Right ventricle myocardium inferior (tissue), 1 donor: ENCODE measurements at places on chromosomes 6 and 20. TPM values are rescaled to one million over a fixed set of nuclear protein-coding genes. Genes with fewer than 3 reads are reported as not detected.

- no peak for DNase-seq
Measured at GRCh38 chr20:31642837-31643236, 5.1 kb downstream of the COX4I2 start.

GRCh38 chr6:127972815-127973214 lies 72.0 kb upstream of the THEMIS start:
- DNase-seq = no peak

DNA sequence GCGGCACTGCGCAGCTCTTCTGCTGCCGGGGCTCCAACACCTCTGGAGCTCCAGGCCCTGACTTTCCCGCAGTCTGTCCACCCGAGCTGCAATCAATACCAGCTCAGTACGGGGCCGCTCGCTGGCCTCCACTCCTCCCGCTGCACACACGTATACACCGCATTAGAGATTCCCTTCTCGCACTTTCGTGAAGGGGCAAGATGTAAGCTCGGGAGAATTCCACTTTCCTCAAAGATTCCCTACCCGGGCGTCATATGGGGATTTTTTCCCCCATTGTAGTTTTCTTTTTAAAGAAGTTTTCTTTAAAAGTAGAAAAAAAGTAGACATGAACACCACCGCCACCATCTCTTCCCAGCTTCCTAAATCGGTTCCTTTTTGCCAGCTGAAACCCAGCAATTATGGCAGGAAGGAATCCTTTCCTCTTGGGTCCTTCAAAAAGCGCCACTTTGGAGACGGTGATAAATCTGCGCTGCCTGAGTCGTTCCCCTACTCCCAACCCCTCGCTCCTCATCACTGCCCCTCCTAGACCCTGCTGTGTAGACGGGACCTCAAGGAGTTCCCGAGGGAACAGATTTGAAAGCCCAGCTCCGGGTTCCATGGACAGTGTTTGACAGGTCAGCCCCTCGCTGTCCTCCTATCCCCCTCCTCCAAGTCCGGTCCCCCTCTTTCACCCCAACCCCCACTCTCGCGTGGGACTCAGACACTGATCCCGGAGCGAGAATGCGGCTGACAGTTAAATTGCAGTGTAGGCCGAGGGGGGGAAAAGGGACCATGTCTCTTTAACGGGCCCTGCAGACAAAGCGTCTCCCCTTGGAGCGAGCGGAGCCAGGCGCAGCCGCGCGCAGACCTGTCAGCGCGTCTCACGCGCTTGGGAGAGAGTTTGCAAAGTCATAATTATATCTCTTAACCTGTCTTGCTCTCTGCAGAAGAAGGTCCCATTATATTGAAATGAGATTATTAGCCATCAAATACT lies 39.5 kb downstream of the NCR2 start:
- DNase-seq = no peak

DNA sequence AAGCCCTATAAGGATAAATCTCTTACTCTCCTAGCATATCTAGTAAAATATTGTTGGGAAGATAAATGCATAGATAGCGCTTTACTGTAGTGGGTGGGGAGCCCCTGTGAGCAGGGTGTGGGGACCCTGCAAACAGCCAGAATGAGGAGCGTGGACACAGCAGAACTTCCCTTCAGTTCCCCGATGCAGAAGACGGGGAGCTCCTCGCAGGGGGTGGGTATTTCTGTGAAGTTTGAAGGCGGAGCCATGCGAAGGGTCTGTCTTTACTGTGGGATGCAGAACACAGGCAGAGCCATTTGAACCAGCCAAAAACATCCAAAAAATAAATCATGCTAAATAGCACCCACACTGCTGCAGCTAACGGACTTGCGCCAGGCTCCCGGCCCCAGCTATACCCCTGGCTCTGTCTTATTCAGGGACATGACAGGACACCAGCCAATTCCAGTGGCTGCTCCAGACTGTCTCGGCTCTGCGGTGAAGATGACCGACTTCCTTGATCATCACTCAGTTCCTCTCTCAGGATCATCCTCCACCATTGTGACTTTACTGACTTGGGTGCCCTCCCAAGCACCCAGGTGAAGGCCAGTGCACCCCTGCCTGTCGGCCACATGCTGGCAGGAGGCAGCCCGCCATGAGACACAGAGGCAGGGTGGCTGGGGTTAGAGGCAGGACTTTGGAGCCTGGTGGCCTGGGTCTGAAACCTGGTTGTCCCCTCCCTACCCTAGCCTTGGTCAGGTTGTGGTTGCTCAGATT lies 134.5 kb downstream of the SMOC2 start:
- DNase-seq = no peak

GRCh38 chr20:23477223-23477622 lies 13.7 kb upstream of the CST8 start:
- DNase-seq = no peak

DNA sequence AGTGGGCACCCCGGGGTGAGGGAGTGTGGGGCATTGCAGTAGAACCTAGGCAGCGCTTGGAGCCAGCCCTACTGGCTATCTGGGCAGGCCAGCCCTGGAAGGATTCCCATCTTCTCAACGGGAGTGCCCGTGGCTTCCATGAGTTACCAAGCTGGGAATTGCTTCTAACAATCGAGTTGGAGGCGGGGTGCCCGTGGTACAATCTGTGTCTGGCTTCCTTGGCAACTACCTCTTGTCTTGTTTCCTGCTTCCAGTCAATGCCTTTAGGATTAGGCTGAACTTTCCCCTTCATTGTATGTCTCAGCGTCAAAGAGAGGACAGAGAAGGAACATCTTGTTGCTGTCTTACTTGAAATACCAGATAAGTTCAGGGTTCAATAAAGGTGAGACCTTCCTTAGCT lies 33.3 kb downstream of the PPP1R14C start:
- peak; percentile 81 for DNase-seq

DNA sequence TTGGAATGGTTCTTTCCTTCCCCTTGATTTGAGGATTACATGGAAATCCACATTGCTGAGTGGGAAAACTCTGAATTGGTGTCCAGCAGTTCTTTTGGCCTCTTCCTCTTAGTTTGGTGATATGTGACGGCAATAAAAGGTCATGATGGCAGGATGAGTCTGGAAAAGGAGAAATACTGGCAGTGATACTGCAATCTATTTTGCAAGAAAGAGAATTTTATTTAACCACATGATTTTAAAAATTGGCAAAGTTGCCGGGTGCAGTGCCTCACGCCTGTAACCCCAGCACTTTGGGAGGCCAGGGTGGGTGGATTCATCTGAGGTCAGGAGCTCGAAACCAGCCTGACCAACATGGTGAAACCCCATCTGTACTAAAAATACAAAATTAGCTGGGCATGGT lies 73.1 kb downstream of the ADTRP start:
- no peak for DNase-seq

The DNMT3B gene
- 0.32 TPM for total RNA-seq

- no peak for DNase-seq
Measured at GRCh38 chr20:50797142-50797541, 2.3 kb downstream of the BCAS4 start.

DNA sequence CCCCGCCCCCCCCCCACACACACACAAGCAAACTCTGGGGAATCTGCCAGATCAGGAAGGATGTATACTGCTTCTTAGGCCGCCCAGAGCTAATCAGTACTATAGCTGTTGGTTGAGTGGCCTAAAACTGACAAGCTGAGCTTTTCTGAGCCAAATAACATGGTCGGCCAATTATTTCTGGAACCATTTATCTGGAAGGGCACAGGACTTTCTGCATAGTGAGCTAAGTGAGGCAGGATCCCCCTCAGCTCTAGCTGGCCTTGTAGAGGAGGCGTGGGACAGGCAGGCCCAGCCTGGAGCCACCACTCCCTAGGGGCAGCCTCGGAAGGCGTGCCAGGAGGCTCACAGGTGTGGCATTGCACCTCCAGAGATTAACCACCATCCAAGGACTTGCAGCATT lies 200.1 kb downstream of the TMEM242 start:
- DNase-seq = no peak

The DNPH1 gene
- 29.9 TPM for total RNA-seq

GRCh38 chr6:87700397-87701343 lies 1.4 kb downstream of the AKIRIN2 start:
- DNase-seq = no peak

GRCh38 chr20:12936524-12936923 lies 72.2 kb upstream of the SPTLC3 start:
- DNase-seq = no peak

The SLC22A7 gene
- not detected for total RNA-seq

The EGFL8 gene
- total RNA-seq = 7.8 TPM

DNA sequence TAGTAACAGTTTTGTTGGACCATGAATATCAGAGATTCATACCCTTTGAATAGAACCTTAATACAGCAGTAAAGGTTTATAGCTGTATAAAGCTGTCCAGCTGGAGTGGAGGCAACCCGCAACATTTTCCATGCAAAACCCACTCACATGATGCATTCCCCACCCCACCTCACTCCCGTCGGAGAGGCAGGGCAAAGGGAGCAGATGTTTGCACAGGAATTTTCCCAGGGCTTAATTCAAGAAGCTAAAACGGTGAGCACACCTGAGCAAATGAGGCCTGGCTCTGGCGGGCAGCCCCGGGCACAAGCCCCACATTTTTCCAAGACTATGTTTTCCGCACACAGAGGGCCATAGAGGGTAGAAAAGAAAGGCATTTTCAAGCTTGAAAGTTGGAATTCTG lies 191.7 kb downstream of the FOXC1 start:
- no peak for DNase-seq

The SLC35F1 gene
- 5.8 TPM for total RNA-seq

The GJA10 gene
- total RNA-seq = not detected

- DNase-seq = no peak
Measured at GRCh38 chr6:158322400-158322723, 10.1 kb downstream of the TULP4 start.

The TOMM6 gene
- total RNA-seq = 226 TPM

DNA sequence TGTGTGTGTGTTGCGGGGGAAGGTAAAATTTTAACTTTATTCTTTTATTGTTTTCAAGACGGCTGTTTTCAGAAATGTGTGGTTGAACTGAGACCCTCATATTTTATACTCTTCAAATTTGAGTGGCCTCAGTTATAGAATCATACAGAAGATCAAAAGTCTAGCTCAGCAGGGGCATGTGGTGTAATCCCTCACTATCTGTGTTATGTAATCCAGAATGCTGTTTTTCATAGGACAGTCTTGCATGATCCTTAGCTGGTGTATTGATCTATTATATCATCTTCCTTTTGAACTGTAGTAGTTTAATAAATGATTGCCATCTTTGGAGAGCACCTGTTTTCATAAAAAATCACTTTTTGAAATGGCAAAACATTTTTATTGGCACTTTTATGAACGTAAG lies 1.4 kb downstream of the PLCB4 start:
- DNase-seq = no peak

- no peak for DNase-seq
Measured at GRCh38 chr6:79762370-79762769, 131.2 kb downstream of the SH3BGRL2 start.

- DNase-seq = no peak
Measured at GRCh38 chr6:47246551-47246950, 63.2 kb downstream of the TNFRSF21 start.

- no peak for DNase-seq
Measured at GRCh38 chr6:12608874-12609273, 107.7 kb upstream of the PHACTR1 start.

DNA sequence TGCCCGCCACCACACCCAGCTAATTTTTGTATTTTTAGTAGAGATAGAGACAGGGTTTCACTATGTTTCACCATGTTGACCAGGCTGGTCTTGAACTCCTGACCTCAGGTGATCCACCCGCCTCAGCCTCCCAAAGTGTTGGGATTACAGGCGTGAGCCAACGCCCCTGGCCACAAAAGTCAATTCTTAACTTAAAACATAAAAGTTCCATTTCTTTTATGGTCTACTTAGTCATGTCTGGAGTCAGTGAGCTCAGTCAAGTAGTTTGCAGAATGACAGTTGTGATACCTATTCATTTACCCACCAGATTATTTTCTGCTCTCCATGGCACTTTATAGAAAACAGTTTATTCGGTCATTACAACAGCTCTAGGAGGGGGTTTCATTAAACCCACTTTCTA lies 103.1 kb upstream of the ESR1 start:
- DNase-seq = no peak

The SLC17A9 gene
- 0.41 TPM for total RNA-seq

DNA sequence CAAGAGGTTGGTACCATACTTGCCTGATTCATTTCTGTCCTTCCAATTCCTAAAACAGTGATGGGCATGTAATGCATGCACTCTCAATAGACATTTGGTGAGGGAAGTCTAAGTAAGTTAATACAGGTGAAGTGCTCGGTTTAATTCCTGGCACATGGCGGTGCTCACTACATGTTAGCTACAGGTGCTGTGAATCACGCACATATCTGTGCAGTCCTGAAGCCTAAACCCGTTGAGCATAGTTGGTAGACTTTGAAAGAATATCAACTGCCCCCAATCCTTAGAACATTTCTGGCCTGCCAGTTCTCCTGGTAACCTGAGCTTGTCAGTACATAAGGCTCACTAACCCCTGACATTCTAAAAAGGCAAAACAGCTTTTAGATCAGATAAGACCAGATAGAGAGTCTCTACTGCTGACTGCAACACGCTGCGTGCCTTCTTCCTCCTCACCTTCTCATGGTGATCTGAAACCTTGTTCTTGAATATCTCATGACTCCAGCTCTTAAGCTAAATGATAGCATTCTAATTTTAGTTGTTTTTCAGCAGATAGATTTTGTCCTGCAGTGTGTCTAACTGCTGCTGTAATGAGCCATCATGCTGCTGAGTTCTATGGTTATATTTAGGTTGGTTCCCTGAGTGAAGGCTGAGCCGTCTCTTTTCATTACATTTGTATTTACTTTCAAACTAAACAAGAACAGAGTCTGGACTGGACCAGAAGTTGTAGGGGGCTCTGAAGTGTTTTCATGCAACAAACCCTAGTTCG lies 328.5 kb upstream of the QKI start:
- DNase-seq = no peak

The PCK1 gene
- 4.4 TPM for total RNA-seq

DNA sequence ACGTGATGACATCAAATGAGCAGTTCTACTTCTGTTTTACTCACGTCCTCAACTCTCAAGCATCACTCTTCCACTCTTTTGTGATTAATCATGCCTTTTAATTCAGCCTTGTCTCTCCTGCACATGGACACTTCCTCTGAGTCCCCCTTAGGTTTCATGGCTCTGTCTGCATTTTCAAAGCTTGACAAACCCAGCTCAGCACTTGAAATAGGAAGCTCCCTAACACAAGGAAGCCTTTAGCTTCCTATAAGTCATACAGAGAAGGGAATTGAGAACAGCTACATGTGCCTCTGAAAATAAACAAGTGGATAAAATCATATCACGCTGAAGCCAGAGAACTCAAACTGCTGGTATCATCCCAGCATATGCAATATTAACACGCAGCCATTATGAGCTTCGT lies 21.2 kb downstream of the KIF16B start:
- no peak for DNase-seq

DNA sequence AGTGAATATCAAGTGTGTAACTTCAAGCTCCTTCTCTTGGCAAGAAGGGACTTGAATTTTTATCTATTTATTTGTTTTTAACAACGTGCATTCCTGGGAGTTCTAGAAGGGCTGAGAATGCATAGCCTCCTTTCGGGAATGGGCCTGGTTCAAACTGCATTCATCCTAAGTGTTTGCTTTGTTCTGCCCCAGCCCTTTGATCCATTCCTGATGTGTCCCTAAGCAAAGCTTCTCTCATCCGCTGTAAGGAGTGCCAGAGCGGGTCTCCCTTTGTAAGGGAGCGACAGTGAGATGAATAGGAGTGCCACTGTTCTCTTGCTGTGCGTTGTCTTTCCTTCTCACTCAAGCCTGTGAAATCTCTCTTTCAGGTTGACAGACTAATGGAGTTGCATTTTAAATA lies 61.0 kb upstream of the VSTM2L start:
- no peak for DNase-seq

- no peak for DNase-seq
Measured at GRCh38 chr6:137910843-137911456, 43.9 kb downstream of the TNFAIP3 start.
